ENCODE measurements at places on chromosomes 12 and 14.

- no peak for DNase-seq
Measured at GRCh38 chr12:105706321-105706972, 376.0 kb downstream of the C12orf75 start.

- no peak for DNase-seq
Measured at GRCh38 chr12:120156315-120157259, 37.9 kb downstream of the GCN1 start.

DNA sequence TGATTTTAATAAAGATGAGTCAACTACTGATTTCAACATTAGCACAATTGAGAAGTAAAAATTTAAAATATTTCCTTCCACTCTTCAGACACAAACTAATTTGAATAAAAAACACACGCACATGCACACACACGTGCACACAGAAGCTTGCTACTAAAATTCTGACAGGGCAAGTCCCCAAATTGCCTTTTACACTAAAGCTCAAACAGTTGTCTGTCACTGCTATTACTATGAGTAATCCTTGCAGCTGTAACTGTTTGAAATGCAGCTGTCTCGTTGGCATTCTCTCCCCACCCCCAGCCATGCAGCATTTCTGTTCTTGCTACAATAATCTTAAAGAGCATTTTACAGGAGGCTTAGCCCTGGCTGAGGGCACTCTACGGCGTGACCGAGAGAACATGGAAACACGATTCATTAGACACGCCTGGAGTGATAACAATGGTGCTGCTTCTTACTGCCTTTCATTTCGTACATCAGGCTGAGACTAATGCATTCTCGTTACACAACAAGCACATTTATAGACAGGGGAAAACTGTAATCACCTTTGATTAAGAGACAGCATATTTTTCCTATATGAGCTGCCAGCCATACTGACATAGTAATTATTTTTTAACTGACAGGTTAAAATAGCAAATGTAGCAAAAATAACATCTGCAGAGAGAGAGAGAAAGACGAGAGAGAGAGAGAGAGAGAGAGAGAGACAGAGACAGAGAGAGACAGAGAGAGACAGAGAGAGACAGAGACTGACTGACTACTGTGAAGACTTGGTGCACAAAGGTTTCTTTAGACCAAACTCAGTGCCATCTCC lies 153.8 kb downstream of the MED13L start:
- DNase-seq: peak; percentile 49

DNA sequence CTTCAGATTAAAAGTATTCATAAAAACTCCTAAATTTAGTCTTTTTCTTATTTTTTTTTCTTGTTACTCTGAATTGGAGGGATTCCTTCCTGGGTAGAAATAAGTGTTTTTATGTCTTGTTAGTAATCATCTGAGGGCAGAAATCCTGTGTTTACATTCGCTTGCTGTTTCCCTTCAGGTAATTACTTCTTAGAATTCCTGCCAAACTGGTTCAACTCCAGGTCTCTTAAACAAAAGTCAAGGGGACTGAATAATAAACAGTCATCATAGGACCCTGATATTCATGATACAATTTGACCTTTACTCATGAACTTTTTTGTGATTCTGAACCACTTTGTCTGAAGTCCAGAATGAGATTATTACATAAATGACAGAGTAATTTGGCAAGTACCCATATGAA lies 843.9 kb downstream of the FLRT2 start:
- DNase-seq: no peak

GRCh38 chr12:121590476-121591143 lies 9.8 kb upstream of the KDM2B start:
- DNase-seq: no peak

DNA sequence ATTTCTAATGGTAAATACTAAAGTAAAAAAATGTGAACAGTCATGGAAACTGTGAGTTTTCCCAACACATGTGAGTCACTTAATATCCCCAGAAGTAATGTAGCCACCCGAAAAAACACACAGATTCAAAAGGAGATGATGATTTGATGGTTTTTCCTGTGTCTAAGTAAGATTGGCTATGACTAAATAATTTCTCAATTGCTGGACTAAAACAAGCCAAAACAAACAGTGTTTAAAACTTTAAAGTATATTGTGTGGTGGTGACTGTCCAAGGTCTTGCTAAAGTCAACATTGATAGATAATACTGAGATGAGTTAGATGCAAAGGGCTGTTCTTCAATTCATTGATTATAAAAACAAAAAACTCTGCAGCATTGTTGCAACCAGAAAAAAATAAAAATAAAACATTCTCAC lies 89.6 kb upstream of the SOX5 start:
- no peak for DNase-seq

- DNase-seq: no peak
Measured at GRCh38 chr12:107684990-107685359, 624 bp upstream of the PWP1 start.

GRCh38 chr14:90500665-90501370 lies 104.0 kb downstream of the CALM1 start:
- no peak for DNase-seq

DNA sequence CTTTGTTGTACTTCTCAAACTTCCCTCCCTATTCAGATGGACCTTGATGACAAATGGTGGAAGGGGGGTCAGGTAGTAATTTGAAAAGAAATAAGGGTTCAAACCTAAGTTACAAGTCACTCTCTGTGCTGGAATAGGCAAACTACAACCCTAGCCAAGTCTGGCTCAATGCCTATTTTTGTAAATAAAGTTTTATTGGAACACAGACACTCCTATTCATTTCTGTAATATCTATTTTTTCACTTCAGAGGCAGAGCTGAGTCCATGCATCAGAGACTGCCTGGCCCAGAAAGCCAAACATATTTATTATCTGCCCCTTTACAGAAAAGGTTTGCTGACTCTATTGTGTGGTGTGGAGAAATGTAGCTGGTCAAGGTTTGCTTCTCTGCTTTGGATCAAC lies 78.4 kb upstream of the RIN3 start:
- no peak for DNase-seq

- no peak for DNase-seq
Measured at GRCh38 chr14:76938092-76938500, 90.4 kb downstream of the IRF2BPL start.

- no peak for DNase-seq
Measured at GRCh38 chr14:50937800-50938199, 6.5 kb downstream of the PYGL start.

- no peak for DNase-seq
Measured at GRCh38 chr12:102959391-102959790, 1.9 kb downstream of the ASCL1 start.

- DNase-seq: no peak
Measured at GRCh38 chr12:50581226-50582184, 76.7 kb downstream of the DIP2B start.

DNA sequence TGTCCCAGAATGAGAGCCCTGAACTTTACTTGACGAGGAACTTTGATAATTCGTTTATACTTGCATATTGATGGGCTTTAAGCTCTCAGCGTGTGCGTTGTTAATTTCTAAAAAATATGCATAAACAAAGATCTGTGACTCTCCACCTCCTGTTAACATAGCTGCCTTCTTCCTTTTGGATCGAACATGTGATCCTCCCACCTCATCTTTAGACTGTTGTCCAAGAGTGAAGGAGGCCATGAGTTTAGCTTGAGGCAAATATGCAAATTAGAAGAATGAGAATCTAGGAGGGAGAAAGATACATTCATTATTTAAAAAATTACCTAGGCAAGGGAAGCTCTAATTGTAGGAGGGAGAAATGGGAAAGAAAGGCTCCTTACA lies 617 bp downstream of the TTC8 start:
- DNase-seq: no peak

- DNase-seq: no peak
Measured at GRCh38 chr14:54815515-54815914, 87.1 kb downstream of the GCH1 start.

GRCh38 chr12:115268451-115268850 lies 584.5 kb upstream of the TBX3 start:
- no peak for DNase-seq

GRCh38 chr12:52091061-52091460 lies 11.6 kb downstream of the SMIM41 start:
- DNase-seq: no peak

- no peak for DNase-seq
Measured at GRCh38 chr14:79050787-79051727, 880.9 kb downstream of the NRXN3 start.

GRCh38 chr12:11711651-11712327 lies 62.3 kb downstream of the ETV6 start:
- no peak for DNase-seq

DNA sequence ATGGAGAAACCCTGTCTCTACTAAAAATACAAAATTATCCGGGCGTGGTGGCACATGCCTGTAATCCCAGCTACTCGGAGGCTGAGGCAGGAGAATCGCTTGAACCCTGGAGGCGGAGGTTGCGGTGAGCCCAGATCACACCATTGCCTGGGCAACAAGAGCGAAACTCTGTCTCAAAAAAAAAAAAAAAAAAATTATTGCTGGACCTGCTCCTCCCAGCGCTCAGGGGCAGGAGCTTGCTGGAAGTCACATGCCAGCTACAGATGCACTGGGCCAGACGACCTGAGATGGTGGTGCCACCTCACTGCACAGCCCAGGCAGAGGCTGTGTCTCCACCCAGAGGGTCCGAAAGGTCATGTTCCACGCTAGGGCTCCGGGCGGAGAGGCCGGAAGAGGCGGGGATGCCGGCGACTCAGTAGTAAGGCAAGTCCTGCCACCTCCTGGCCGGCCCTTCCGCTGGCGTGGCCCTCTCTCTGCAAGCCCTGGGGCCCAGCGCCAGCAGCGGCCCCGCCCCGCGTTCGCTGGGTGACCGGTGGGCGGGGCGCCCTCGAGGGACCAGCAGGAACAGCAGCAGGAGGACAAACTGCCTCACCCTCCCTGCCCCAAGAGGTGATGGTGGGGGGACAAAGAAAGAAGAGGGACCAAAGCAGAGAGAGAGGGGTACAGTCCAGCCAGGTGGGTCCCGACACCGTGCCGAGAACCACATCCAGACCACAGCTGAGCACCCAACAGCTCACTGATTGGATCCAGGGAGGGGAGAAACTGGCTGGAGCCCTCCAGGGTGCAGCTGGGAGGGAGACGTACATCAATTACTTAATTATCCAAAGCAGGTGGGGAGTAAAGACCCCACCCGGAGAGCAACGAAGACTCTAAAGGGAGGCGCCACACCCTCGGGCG lies 3.6 kb upstream of the RHOF start:
- DNase-seq: peak; percentile 91

DNA sequence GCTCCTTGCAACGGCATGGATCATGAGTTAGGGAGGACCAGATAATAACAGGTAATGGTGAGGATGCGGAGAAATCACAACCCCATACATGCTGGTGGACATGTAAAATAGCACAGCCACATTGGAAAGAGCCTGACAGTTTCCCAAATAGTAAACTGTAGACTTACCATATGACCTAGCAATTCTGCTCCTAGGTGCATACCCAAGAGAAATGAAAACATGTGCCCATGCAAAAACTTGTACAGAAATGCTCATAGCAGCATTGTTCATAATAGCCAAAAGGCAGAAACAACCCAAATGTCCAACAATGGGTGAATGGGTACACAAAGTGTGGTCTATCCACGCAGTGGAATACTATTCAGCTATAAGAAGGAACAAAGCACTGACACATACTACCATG lies 97.5 kb upstream of the VRK1 start:
- DNase-seq: no peak

DNA sequence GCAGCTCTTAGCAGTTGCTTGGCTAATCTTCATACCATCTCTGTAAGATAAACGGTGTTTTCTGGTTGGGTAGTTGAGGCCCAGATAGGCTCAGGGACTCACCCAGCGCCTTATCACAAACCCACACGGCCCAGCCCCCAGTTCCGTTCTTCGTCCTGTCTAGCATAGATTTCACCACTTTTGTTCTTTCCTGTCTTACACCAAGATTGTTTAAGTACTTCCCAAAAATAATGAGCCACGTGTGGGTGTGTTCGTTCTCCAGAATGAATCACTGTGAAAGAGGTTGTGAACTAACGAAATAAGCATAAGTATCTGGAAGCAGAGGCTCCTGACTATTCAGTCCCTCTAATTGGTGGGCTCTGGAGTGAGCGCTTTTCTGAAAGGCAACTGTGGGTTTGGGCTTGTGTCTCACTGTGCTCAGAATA lies 21.4 kb downstream of the ACVR1B start:
- DNase-seq: peak; percentile 69

- no peak for DNase-seq
Measured at GRCh38 chr12:53300187-53300586, 692 bp downstream of the MYG1 start.

GRCh38 chr14:34262127-34262910 lies 199.7 kb downstream of the SPTSSA start:
- DNase-seq: peak; percentile 70

DNA sequence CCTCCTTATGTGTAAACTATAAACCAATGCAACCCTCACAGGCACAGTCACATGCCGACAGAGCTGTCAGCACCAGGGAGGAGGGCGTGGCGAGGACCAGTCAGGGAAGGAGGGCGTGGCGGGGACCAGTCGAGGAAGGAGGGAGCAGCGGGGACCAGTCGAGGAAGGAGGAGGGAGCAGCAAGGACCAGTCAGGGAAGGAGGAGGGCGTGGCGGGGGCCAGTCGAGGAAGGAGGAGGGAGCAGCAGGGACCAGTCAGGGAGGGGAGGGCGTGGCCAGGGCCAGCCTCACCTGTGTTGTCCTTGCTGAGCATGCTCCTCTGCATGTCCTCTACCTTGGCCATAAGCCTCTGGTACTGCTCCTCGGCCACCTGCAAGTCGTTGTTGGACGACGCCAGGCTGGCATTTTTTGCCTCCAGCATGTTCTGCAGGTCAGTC lies 24.2 kb downstream of the GOLGA3 start:
- DNase-seq: no peak

DNA sequence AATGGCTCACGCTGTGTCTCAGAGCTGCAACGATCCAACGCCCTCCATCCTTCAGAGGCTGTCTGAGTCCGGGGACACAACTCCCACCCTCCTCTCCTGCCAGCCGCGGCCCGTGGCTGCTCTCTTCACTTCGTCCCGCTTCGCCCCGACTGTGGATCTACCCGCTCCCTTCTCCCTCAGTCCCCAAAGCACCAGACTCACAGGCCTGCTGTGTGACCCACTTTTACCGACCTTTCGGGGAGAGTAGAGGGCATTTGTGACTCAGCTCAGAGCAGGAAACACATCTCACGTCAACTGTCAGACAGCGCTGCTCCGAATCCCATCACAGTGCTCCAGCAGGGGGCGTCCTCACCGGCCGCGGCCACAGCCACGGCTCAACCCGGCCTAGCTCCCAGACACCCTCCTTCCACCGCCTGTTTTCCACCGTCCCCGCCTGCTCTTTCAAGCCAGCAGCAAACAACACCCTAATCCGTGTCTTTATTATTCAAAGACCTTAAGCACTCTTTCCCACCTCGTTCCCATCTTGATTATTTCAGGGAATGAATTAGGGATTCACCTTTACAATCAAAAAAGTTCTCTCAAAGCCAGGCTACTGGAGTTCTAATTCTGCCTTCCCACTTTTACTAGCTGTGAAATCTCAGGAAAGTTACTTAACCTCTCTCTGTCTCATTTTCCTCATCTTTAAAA lies 5.0 kb upstream of the AQP2 start:
- peak; percentile 90 for DNase-seq

GRCh38 chr12:57097554-57097835 lies 8.6 kb downstream of the NAB2 start:
- DNase-seq: no peak

- no peak for DNase-seq
Measured at GRCh38 chr12:49505672-49506071, 33.2 kb upstream of the KCNH3 start.

Data from head of caudate nucleus (tissue), 42 donors.